ENCODE measurements at places on chromosomes 3 and 15. TPM values are rescaled to one million over a fixed set of nuclear protein-coding genes. Genes with fewer than 3 reads are reported as not detected.

Gene CA12
- not detected for total RNA-seq

Gene ALDH1A3
- 0.10 TPM for total RNA-seq

Gene TUSC7
- total RNA-seq, result not detected

Gene STAC
- total RNA-seq, result under 0.01 TPM

Gene MB21D2
- total RNA-seq, result 8.7 TPM

Gene CPN2
- not detected for total RNA-seq

Gene FSD2
- total RNA-seq, result under 0.01 TPM

Gene GOLGA6A
- not detected for total RNA-seq

Gene SLC22A13
- total RNA-seq, result not detected

Measured in mononuclear cell (primary cell).